Renal cortex interstitium (tissue), 15 donors: ENCODE measurements at places on chromosomes 3 and 15.

GRCh38 chr15:33581032-33581431 is 270.3 kb downstream of the RYR3 start:
- no peak for DNase-seq

DNA sequence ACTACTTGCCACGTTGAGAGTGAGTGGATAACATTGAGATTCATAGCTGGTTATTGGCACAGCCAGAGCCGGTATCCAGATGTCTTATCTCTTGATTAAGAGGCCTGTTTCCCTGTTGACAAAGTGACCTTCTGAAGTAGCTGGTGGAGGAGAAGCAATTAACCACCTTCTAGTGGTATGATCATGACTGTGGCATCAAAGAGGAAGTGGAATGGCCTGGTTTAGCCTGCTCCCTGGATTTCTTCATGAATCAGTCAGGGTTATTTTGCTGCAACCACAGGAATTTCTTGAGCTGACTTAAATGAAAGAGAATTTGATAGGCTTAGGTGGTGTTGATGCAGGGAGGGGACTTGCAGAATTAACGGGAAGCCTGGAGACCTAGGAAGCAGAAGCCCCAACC is 398.3 kb downstream of the MFSD1 start:
- DNase-seq: no peak

- peak; percentile 60 for DNase-seq
Observed at GRCh38 chr3:171874251-171874681, 31.1 kb downstream of the TMEM212 start.

GRCh38 chr3:33789183-33789954 is 9.1 kb upstream of the PDCD6IP start:
- no peak for DNase-seq

DNA sequence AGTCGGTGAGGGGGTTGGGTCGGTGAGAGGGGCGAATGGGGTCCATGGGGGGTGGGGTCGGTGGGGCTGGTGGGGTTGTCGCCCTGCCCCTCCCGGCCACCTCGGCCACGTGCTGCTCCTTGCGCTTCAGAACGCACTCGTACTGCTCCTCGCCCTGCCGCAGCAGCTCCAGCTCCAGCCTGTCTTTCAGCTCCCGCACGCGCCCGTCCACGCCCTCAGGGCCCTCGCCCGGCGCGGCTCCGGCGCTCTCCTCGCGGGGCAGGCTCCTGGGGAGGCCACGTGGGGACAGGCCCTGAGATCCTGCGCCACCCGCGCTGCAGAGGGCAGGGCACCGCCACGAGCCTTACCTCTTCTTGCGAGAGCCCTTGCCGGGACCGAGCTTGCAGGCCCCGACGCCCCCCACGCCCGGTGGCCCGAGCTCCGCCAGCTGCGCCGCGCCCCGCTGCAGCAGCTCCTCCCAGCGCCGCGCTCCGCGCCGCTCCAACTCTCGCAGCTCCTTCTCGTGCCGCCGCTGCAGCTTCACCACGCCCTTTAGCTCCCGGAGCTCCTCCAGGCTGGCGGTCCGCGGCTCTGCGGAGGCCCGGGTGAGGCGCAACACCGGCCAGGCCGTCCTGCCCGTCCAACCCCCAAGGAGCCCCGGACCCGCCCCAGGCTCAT is 8.2 kb upstream of the ANKRD63 start:
- no peak for DNase-seq

- no peak for DNase-seq
Observed at GRCh38 chr3:62815981-62816380, 59.2 kb downstream of the CADPS start.

DNA sequence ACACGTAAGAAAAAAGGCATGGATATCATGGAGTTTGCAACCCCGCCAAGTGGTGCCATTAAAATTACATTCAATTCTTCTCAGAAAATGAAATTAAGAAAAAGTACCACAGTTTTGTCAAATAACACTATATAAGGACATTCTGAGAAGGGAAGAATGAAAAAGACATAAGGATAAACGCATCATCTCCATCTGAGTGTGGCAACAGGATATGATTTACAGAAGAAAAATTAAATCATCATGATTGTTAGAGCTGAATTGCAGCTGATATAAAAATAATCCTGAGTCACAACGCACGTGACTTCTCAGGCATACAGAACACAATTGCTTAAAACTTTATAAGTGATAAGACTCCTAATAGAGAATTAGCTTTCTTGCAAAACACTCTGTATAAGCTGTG is 133.8 kb downstream of the GREM1 start:
- DNase-seq: no peak

- no peak for DNase-seq
Observed at GRCh38 chr3:28171962-28172361, 69.5 kb upstream of the CMC1 start.

GRCh38 chr3:156230278-156230900 is 110.0 kb downstream of the KCNAB1 start:
- DNase-seq: no peak

DNA sequence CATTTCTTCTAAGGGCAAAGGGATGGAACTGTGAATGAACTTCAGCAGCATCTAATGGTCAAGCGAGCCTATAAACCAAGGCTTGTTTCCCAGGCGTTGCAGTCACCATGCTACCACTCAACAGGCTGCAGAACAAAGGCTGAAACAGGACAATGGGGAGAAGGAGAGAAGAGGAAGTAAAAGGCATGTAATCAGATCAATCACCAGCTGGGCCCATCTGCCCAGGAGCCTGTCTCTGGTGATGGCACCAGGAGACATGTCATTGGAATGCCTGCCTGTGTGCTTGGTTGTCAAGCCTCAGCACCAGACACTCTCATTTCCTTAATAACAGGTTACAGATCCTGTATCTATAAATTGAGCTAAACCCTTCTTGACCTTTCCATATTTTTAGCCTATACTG is 81.7 kb upstream of the UMPS start:
- no peak for DNase-seq

DNA sequence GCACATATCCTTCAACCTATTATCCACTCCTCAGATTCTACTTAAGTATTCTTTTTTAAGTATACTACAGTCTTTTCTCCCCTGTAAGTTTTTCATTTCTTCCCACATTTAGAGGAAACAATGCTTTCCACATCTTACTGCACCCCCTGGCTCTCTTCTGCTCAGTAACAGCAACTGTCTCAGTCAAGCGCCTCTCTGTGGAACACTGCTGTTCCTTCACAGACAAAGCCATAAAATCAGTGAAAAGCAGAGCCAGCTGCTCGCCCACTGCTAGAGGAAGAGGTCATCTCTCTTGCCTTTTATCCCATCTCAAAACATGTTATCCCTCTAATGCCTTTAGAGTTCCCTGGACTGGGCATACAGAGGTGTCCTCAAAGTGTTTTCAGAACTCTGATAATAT is 24.8 kb downstream of the SERP1 start:
- DNase-seq: no peak

GRCh38 chr15:90619939-90620338 is 90.2 kb downstream of the CRTC3 start:
- DNase-seq: no peak

DNA sequence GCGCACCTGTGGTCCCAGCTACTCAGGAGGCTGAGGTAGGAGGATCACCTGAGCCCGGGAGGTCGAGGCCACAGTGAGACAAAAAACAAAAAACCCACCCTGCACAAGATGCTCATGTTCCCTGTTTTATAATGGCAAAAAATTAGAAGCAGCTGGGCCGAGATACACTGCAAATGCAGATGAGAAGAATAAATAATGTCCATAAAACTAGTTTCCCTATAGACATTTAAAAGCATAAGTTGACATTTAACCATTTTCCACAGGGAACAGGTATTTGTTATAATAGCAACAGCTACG is 537 bp upstream of the SCAP start:
- no peak for DNase-seq

- no peak for DNase-seq
Observed at GRCh38 chr15:98997312-98997711, 10.3 kb downstream of the PGPEP1L start.

DNA sequence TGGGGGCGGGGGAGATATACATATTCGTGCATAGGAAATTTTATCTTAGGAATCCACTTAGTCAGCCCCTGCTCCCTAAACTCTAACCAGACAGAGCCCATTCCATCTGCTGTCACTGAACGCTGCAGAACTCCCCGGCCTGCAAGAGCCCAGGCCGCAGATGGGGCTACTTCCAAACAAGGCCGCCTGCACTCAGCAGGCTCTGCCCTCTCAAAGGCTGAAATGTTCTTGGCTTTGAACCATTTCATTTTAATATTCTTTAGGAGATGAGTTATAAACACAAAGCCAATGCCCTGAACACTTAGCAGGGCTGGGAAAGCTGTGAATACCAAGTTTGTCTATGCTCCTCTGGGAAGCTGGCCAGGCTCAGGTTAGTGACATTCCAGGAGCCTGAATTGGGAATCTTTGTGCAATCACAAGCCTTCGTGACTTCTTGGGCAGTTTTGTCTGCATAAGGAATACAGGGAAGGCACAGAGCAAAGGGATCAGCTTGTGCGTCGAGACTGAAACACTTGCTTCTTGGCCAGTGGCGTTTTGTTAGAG is 65.0 kb downstream of the SYNM start:
- DNase-seq: no peak

GRCh38 chr3:183692436-183692835 is 5.2 kb upstream of the YEATS2 start:
- DNase-seq: no peak

- DNase-seq: no peak
Observed at GRCh38 chr3:21704796-21705195, 46.2 kb downstream of the ZNF385D start.

GRCh38 chr3:100810671-100811070 is 101.4 kb downstream of the TFG start:
- DNase-seq: no peak

DNA sequence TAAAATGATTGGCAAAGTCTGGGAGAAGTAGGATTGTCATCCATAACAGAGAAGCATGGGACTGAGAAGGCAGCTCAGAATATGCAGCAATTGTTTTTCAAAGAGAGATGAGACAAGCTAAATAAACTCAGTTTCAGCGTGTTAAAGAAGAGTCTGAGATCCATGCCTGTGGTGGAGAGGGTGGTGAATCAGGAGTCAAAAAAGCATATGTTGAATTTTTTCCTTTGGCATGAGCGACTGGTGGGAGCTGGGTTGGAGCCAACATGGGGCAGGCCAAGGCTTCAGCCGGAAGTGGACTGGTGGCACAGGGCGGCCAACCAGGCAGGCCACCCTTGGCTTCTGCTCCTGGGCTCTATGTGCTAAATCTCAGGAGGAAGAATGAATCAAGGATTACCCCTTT is 102.0 kb downstream of the SST start:
- DNase-seq: no peak

DNA sequence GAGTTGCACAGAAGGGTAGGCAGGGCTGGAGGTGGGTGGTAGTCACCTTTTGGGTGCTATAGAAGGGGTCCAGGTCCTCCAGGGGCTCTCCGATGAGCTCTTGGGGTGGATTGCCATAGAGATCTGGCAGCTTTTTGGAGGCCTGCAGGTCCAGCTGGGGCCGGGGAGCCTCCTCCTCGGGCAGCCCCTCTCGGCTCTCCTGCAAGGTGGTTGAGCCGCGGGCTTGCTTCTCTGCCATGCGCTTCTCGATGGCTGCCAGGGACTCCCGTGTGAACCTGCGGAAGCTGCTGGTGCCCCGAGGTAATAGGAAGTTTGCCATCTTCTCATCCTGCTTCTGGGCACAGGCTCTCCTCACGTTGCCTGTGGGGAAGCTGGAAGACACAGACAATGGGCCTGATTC is 16.5 kb downstream of the SCN5A start:
- DNase-seq: no peak

DNA sequence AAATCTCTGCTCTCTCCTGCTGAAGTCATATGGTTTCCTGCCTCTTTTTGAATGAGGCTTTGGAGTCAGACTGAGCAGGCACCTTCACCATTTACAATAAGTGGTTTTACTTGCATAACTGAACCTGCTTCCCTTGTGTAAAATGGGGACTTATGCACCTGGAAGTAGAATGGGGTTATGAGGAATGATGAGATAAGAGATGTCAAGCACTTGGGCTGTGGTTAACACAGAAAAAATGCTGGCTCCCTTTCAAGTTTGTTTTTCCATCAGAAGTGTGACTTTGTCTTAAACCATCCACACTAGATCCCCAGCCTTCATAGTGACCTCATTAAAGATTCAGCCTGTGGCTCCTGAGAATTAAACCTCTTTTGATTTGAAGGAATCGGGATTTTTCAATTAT is 5.2 kb downstream of the EXOSC7 start:
- no peak for DNase-seq

DNA sequence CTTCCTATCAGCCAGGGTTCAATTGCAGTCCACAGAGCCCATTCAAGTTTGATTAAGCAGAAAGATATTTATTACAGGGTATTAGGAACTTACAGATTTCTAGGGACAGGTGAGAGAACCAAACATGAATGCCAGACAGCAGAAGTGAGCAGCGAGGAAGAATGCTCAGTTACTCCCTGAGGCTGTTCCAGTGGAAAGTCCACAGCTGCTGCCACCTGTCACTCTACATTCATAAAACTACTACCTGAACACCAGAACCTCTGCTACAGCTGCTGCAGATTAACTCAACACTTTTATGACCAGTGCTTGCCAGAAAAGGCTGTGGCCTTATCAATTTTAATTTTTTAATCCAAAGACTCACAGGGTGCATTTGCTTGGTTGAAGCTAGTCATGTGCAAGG is 325.4 kb upstream of the ONECUT1 start:
- no peak for DNase-seq

DNA sequence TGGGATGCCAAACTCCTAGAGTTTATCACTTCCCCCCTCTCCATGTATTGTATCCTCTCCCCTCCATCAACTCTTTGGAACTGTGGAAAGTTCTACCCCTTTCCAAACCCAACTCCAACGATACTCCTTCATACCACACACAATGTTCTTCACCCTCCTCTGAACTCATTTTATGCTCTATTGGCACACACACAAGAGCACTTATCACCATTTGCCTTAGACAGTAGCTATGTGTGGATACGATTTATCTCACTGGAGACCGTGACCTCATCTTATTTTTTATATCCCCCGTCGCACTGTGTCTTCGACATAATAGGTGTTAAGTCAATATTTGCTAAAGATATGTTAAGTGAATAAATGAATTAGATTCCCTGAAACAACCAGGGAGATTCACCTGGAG is 316.5 kb upstream of the PROK2 start:
- DNase-seq: no peak

GRCh38 chr3:33202711-33203457 is 15.7 kb downstream of the SUSD5 start:
- no peak for DNase-seq
